ENCODE measurements at places on chromosomes 16 and 17.

GRCh38 chr16:55001931-55002330 lies 71.3 kb downstream of the IRX5 start:
- DNase-seq, result no peak

DNA sequence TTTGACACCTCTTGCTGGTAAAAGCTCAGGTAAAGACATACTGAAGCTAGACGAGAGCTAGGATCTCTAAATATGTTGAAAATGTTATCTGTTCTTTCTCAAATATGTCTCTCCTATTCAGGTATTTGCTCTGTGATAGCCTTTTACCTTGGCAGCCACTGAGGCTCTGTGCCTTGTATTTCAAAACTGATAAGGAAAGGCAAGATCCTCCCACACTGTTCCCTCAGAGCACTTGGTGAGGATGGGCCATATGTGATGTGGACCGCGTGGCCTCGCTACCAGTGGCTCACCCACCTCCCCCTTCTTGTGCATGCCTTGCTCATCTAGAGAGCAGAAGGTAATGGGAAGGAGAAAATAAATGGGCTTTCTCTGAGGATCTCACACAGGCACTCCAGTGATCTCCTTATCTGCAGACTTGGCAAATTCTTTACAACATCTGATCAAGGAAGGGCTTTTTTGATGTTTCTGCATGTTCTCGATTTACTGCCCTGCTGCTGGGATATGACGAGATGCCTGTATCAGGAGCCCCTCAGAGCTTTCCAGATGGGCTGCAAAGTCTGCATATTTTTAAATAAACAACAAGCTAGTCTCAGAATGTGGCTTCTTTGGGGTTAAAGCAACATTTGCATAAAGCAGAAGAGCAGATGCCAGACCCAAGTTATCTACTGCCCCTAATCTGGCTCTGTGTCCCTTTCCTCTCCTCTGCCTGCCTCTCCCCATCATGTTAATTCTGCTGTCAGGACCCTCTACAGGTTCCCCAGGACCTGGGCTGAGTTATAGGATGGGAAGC lies 16.9 kb downstream of the HOXB1 start:
- DNase-seq, result no peak

DNA sequence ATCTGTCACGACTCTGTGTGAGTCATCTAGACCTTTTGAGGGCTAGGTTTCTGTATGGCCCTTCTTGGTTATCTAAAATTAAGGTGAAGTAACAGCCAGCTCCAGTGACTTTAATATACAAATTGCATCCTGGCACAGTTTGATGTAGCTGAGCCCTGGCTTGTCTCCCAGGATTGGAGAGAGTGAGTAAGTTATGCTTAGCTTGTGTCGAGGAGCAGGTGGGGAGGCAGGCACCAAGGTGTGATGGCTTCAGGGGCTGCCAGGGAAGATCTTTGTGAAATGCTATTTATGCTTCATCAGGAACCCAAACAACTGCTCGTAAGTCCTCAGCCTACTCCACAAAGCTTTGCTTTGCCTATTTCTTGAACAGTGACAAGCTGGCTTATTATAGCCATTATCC lies 261.2 kb downstream of the HS3ST4 start:
- no peak for DNase-seq

DNA sequence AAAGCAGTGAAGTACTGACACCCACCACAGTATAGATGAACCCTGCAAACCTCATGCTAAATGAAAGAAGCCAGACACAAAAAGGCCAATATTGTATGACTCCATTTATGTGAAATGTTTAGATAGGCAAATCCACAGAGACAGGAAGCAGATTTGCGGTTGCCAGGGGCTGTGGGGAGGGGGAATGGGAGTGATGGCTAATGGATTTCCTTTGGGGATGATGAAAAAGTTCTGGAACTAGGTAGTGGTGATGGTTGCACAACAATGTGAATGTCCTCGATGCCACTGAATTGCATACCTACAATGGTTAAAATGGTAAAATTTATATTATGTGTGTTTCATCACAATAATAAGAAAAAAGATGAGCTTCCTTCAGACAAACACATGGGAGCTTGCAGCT lies 28.4 kb upstream of the WFIKKN2 start:
- no peak for DNase-seq

DNA sequence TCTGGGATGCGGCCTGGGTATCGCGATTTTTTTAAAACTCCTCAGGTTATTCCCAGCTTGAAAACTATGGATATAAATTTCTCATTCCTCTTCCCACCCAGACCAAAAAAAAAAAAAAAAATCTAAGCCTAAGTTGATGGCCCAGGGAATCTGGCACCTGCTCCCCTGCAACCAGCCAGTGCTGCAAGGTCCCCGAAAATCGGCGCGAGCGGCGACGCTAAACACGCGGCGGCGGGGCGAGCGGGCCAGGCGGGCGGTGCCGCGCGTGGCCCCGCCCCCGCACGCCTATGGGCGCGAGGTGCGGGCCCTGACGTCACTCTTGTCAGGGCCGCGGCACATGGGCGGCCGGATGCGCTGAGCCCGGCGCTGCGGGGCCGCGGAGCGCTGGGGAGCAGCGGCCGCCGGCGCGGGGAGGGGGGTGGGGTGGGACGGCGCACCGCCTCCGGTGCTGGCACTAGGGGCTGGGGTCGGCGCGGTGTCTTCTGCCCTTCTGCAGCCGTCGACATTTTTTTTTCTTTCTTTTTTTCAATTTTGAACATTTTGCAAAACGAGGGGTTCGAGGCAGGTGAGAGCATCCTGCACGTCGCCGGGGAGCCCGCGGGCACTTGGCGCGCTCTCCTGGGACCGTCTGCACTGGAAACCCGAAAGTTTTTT lies at the start of gene HLF:
Gene HLF (plus strand): TSS at position 316 of the 654 bp plus-strand sequence. CDS start 525 bp downstream, outside the sequence.
- peak; percentile 74 for DNase-seq

- no peak for DNase-seq
Measured at GRCh38 chr16:24626256-24626655, 86.9 kb downstream of the RBBP6 start.

DNA sequence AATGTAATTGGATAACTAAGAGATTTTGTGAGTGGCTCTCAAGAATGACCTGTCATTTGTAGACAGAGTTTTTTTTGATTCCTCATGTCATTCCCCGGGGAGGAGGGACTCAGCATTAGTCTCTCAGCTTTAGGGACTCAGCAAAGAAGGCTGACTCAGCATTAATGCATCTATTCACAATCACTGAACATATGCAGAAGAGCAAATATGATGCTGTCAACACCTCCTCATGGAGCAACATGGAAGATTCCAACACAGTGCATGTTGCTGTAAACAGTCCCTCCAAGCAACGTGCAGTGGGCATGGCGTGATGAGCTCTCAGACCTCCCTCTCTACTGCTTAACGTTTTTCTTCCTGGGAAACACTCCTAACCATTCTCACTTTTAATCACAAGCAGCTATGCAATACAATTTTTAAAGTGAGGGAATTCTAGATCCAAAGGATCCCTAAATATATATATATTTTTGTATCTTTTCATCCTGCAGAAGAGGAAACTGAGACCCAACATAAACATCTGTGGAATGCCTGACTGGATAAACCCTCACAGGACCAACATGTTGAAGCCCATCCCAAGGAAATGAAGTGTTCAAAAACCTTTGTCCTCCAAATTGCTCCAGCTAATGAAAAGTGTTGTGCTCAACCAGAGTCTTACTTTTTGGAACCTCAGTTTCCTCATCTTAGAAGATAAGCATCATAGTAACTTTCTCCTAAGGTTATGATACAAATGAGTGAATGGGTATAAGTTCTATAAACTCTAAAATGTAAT lies 38.9 kb downstream of the TMEM100 start:
- DNase-seq, result no peak

- DNase-seq, result peak; percentile 34
Measured at GRCh38 chr17:1643293-1643998, 2.1 kb downstream of the SCARF1 start.

- DNase-seq, result no peak
Measured at GRCh38 chr17:66165537-66166123, 26.3 kb downstream of the CEP112 start.

GRCh38 chr17:81640011-81640410 lies 3.0 kb downstream of the TSPAN10 start:
- DNase-seq, result no peak

GRCh38 chr17:20092261-20092867 lies 83.2 kb downstream of the SPECC1 start:
- no peak for DNase-seq

GRCh38 chr16:13344001-13344400 lies 442.6 kb downstream of the SHISA9 start:
- DNase-seq, result no peak

GRCh38 chr17:1899403-1900000 lies 69.7 kb downstream of the RPA1 start:
- DNase-seq, result no peak

- no peak for DNase-seq
Measured at GRCh38 chr16:54242199-54242598, 44.4 kb downstream of the IRX3 start.

DNA sequence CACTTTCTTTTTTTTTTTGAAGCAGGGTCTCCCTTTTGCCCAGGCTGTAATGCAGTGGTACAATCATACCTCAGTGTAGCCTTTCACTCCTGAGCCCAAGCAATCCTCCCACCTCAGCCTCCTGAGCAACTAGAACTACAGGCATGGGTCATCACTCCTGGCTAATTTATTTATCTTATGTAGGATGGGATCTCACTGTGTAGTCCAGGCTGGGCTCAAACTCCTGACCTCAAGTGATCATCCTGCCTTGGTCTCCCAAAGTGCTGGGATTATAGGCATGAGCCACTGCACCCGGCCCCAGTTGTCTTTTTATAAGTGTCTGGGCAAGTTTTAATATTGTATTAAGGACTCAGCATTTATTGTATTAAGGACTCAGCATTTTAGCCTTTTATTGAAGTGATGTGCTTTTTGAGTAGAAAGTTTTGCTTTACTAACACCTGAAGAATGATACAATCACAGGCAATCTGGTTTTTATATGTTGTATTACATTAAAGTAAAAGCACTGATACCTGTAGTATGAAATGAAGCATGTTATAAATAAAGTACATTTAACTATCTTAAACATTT lies 22.9 kb downstream of the VMP1 start:
- DNase-seq, result no peak

GRCh38 chr17:58755577-58756245 lies at the start of gene PPM1E:
TSS of gene PPM1E (plus strand) at chr17:58755854.
- peak; percentile 52 for DNase-seq

DNA sequence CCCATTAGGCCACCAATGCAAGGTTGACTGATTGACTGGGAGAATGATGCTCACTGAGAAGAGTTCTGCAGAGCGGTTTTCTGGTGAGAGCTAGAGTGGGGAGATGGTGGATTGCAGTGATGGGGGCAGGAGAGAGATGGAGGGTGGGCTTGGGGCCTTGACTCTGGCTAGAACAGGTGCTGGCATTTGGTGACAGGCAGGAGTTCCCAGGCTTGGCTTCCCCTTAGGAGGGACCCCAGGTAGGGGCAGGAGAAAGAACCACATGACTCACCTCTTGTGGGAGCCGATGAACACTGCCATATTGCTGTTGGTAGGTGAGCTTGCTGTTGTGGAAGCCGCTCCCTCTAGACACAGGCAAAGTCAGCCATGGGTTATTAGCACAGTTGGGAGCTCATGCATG lies 8.0 kb downstream of the CD300LB start:
- no peak for DNase-seq

DNA sequence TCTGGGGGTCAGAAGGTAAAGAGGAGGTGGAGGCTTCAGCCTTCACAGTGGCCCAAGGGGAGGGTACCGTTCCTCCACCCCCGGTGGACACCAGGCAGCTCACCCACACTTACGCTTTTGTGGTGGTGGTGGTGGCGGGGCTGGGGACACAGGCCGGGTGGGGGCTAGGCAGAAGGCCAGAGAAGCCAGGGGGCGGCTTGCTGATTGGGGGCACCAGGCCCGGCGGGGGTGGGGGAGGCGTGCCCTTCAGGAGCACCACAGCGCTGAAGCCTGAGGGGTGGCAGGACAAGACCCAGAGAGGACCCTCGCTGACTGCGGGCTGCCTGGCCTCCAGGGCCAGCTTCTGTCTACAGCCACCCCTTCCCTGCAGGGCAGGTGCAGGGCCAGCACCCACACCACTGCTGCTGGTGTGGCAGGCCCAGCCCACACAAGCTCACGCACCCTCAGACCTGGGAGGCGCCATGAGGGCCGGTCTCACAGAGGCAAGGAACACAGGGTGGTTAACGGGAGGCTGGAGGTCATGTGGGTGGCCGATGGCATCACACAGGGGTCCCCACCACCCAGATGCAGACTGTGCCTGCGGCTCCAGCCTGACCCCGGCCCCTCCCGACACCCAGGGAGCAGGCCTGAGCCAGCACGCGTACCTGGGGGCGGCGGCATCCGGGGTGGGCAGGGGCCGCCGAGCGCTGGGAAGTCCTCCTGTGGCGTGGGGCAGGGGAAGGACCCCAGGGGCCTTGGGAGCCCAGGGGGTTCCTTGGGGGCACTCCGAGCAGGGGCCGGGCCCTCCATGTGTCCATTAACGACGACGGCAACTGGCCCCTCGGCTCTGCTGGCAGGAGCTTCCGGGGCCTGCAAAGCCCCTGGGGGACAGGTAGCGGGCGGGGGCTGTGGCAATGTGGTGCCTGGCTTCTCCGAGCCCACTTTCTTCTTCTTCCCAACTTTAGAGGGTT lies 9.4 kb downstream of the SYNGR3 start:
- DNase-seq, result no peak

DNA sequence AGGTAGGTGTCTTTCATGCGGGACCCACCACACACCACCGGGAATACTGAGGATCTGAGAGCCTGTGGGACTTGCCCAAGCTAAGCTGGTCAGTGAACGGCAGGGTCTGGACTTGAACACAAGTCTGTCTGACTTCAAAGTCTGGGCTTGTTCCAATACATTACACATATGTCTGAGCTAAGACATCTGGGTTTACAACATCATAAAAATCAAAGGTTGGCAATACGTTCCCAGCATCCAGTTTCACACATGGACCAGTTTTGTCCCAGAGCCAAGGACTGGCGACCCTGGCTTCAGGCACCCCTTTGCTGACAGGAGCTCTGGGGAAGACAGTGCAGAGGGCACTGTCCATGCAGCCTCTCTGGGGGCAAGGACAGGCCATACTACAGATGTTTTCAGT lies 27.9 kb upstream of the AXIN2 start:
- DNase-seq, result no peak

GRCh38 chr17:72702998-72703397 lies 389.5 kb downstream of the SLC39A11 start:
- no peak for DNase-seq

- DNase-seq, result peak; percentile 34
Measured at GRCh38 chr17:75864448-75864871, 9.3 kb upstream of the WBP2 start.

DNA sequence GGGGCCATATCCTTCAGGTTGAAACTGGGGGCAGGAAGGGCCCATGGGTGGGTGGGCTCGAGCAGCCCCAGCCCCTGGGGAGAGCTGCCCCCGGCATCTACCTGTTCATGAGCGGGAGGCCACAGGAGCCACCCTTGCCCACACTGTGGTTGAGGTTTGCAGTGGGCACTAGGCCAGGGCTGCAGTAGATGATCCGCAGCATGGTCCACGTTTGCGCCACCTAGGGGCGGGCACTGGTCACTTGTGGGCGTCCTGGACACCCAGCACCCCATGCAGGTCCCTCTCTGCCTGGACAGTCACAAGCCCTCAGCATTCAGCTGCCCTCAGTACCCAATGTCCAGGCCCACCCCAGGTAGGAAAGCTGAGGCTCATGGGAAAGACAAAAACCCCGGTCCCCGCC lies 1.8 kb upstream of the JMJD8 start:
- DNase-seq, result no peak

GRCh38 chr17:19005137-19005773 lies 691 bp upstream of the FAM83G start:
- no peak for DNase-seq
